ENCODE measurements at places on chromosomes 13 and 19.

DNA sequence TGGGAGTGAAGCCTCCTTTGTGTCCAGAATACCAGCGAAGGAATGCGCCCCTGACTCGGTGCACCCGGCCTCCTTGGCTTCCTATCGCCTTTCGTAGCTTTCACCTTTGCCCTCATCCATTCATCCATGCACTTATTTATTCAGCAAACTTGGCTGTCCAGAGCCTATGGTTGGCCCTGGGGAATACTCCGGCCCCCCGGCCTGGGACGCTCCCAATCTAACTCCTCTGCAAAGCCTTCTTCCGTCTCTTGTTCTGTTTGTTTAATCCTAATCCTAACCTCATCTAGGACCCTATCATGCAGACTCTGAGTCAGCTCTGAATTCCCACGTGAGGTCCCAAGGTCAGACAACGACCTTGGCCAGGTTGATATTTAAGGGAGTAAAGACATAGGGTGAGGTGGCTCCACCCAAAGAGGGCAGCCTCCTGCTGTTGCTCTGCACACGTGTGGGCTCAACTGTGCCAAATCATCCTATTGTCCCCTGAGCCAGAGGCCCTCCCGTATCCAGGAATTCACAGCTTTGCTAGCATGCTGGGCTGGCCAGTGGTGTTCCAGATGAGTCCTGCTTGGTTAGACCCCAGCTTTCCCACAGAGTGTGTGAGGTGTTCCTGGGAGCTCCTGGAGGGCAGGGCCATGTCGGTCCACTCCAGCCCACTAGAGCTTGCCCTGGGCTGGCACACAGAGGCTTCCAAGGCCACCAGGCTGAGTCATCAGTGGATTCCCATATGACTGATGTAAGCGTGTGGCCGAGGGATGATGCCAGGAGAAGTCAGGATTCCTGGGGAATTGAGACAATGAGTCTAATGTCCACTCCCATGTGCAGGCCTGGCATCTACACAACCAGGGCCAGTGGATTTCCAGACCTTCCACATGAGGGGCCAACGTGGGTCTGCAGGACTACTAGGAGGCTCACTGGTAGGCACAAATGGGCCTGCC lies 6.5 kb upstream of the CCNE1 start:
- DNase-seq: no peak

GRCh38 chr13:110520431-110521295 lies 40.9 kb downstream of the RAB20 start:
- peak; percentile 59 for DNase-seq

DNA sequence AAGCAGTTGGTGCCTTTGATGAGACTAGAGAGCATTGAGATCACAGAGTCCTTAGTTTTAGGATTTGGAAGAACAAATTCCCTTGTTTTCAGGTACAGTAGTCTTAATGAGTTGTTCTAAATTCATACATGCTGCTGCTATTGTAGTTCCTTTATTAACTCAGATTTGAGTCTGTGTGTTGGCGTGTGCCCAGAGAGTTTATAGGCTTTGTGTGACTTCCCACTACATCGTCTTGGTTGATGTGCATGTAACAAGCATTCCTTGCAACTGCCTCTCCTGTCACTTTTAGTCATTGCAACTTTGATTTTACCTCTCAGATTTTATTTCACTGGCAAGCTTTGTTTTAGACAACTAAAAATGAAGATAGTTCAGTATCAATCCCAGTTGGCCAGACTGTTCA lies 135.5 kb downstream of the ZAR1L start:
- DNase-seq: no peak

DNA sequence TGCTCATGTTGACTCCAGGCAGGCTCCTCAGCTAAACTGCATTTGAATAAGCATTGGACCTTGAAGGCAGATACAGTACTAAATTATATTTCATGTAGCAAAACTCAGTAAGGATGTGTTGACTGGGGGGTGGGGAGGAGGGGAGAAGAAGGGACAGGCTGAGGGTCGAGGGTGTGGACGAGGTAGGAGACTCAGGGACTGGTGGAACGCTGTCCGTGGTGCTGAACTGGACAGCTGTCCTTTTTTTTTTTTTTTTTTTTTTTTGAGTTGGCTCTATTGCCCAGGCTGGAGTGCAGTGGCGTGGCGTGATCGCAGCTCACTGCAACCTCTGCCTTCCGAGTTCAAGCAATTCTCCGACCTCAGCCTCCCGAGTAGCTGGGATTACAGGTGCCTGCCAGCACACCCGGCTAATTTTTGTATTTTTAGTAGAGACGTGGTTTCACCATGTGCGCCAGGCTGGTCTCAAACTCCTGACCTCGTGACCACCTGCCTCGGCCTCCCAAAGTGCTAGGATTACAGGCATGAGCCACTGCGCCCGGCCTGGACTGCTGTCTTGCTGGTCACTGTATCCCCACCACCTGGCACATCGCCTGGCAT lies 33.2 kb upstream of the CASP14 start:
- DNase-seq: no peak

DNA sequence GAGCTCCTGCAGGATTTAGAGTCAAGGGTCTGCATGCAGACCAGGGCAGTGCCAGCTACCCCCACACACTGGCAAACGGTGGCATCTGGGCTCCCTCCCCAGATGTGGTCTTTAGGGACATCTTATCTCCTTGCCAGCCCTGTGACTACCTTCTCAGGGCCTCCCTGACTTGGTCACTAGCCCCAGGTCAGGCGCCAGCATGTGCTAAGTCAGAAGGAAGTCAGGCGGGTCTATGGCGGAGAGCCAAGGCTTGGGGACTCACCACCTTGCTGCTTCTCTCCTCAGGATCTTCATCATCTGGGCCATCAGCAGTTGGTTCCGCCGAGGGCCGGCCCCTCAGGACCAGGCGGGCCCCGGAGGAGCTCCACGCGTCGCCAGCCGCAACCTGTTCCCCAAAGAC lies 17.6 kb downstream of the CLPTM1 start:
- DNase-seq: no peak
